Activated CD8-positive, alpha-beta memory T cell treated with anti-CD3 and anti-CD28 coated beads, Interleukin-2, amount 10 ng/mL, durations not matched to agents 7 days and 5 days (primary cell): ENCODE measurements at places on chromosomes 13 and 19. TPM values are rescaled to one million over a fixed set of nuclear protein-coding genes. Genes with fewer than 3 reads are reported as not detected.

- no peak overlapping the region for H3K4me3 ChIP-seq
- H3K36me3 ChIP-seq = no peaks in the 10 kb centered on the region
- H3K27me3 ChIP-seq = no peaks in the 10 kb centered on the region
- no peak for DNase-seq
Measured at GRCh38 chr13:29131881-29132668, 311.9 kb downstream of the MTUS2 start.

DNA sequence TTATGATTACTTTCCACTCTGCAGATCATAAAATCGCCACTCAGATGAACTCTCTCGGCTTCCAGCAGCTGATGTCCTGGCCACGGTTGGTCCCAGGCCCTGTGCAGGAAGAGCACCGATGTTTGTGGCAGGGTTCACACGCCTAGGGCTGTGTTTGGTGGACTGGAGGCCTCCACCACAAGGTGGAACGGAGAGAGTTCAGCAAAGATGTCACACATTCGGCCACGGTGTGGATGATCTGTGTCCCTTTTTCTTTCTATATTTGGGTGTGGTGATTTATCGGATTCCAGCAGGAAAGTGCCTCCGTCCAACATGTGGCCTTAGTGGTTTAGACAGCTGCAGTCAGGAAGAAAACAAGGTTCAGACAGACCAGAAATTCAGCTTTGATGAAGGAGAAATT lies 521 bp upstream of the SHISA2 start:
- no peak for DNase-seq
- peaks cover 73% of the 10 kb centered on the region for H3K27me3 ChIP-seq
- H3K4me3 ChIP-seq = peak overlapping the region; percentile 29
- peaks cover 20% of the 10 kb centered on the region for H3K4me1 ChIP-seq

- peak overlapping the region; percentile 91 for H3K27ac ChIP-seq
- no peak for DNase-seq
- peaks cover 48% of the 10 kb centered on the region for H3K4me1 ChIP-seq
- no peaks in the 10 kb centered on the region for H3K27me3 ChIP-seq
Measured at GRCh38 chr13:78657699-78658629, 991 bp downstream of the OBI1 start.

DNA sequence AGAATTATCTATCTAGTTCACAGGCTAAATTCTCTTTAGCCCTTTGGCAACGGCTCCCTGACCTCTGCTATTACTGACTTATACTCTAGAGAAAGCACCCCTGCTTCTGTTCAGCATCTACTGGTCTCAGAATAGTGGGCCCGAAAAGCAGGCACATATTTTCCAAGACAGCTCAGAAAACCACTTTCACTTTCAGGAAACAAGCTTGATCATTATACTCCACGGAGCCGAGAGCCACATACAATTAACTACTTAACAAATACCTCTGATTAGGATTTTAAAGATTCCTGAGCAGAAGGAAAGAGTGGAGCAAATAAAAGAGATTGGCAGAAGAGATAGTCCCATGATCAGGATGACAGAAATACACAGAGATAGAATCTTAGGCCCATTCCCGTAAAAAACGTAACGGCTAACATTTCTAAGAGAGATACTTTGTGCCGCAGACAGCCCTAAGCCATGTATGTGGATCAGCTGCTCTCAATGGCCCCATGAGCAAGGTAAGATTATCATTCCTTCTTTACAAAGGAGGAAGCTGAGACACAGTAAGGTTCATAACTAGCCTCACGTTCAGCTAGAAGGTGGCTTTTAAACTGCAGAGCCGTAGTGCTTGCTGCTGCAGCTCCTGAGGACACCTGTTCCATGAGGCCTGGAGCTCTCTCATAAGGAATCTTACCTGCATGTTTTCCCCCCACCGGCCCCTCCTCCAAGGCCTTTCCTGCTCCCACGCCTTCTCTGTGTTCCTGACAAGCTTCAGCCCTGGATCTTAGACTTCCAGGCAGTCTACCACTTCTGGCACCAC lies 227.2 kb downstream of the FOXO1 start:
- peaks cover 27% of the 10 kb centered on the region for H3K4me1 ChIP-seq
- peaks cover 2% of the 10 kb centered on the region for H3K36me3 ChIP-seq
- H3K27ac ChIP-seq = no peak overlapping the region
- DNase-seq = no peak

GRCh38 chr13:22412452-22412851 lies 741.6 kb downstream of the FGF9 start:
- no peaks in the 10 kb centered on the region for H3K4me1 ChIP-seq
- no peak for DNase-seq
- no peaks in the 10 kb centered on the region for H3K27me3 ChIP-seq
- no peak overlapping the region for H3K4me3 ChIP-seq
- H3K36me3 ChIP-seq = no peaks in the 10 kb centered on the region

- H3K27me3 ChIP-seq = no peaks in the 10 kb centered on the region
- peaks cover 3% of the 10 kb centered on the region for H3K36me3 ChIP-seq
- no peak overlapping the region for H3K27ac ChIP-seq
- no peak for DNase-seq
- no peak overlapping the region for H3K4me3 ChIP-seq
Measured at GRCh38 chr19:1111641-1112267, 8.0 kb downstream of the GPX4 start.

DNA sequence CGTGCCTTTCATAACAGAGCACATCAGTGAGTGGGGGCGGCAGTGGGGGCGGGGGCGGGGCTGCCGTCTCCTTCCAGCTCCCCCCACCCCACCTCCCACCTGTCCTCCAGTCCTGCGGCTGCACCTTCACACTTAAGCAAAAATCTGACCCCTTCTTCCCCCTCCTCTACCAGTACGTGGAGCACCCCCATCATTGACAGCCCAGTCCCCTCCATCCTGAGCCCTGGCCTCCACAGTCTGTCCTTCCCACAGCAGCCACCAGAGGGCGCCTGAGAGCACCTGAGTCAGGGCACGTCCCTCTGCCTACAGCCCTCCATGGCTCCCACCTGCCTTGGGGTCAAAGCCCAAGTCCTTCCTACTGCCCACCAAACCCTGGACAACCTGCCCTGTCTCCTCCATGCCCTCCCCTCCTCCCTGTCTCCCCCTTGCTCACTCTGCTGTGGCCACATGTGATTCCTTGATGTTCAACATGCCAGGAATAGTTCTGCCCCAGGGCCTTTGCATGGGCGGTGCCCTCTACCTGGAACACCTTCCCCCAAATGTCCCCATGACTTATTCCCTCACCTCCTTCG lies 4.0 kb downstream of the EBI3 start:
- H3K36me3 ChIP-seq = no peaks in the 10 kb centered on the region
- H3K27ac ChIP-seq = no peak overlapping the region
- H3K4me3 ChIP-seq = no peak overlapping the region
- DNase-seq = peak; percentile 85
- no peaks in the 10 kb centered on the region for H3K27me3 ChIP-seq

GRCh38 chr19:8935460-8935859 lies 74.7 kb downstream of the MUC16 start:
- H3K36me3 ChIP-seq = no peaks in the 10 kb centered on the region
- no peaks in the 10 kb centered on the region for H3K4me1 ChIP-seq
- H3K4me3 ChIP-seq = no peak overlapping the region
- no peak overlapping the region for H3K27ac ChIP-seq
- no peaks in the 10 kb centered on the region for H3K27me3 ChIP-seq
- no peak for DNase-seq

DNA sequence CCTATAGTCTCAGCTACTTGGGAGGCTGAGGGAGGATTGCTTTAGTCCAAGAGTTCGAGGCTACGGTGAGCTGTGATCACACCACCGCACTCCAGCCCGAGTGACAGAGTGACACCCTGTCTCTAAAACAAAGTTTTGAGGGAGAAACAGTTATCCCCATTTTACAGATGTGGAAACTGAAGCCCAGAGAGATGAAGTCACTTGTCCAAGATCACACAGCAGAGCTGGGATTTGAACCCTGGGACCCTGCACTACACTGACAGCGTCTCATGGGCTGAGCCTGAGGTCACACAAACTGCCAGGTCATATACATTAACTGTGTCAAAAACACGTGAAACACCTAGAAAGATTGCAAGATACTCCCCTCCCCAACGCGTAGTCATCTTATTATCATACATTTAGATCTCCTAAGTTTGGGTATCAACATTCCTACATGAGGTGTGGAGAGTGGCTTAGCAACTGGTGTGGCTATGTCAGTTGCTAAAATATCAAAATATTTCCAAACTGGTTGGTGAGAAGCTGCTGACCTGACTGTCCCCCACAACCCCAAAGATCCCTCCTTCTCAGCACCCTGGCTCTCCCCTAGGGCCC lies 8.2 kb downstream of the FCGBP start:
- H3K36me3 ChIP-seq = peaks cover 5% of the 10 kb centered on the region
- H3K4me1 ChIP-seq = no peaks in the 10 kb centered on the region
- DNase-seq = peak; percentile 22
- H3K4me3 ChIP-seq = no peak overlapping the region
- H3K27me3 ChIP-seq = no peaks in the 10 kb centered on the region

DNA sequence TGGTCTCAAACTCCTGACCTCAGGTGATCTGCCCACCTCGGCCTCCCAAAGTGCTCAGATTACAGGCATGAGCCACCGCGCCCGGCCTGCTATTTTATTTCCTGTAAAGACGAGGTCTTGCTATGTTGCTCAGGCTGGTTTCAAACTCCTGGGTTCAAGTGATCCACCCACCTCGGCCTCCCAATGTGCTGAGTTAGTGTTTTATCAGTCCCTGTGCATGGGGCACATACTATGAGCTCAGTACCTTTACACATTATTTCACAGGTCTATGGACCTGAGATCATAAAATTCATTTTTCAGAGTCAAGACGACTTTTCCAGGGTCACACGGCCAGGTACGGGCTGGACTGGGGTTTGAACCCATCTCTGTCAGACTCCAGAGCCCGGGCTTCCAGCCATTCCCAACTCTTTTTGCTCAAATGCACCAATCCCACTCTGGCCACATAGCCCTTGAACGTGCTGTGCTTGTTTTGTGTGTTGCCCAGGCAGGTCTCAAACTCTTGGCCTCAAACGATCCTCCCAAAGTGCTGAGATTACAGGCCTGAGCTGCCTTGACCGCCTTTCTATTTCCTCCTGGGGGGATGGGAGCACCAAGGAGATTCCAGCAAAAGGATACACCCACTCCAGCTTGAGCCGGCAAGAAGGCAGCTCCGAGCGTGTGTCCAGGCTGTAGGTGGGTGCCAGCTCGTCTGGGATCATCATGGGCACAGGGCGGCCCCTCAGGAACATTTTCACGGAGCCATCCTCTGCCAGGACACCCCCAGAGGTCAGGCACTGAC lies 1.1 kb downstream of the EML2 start:
- peaks cover 36% of the 10 kb centered on the region for H3K4me1 ChIP-seq
- no peak for DNase-seq
- peaks cover 9% of the 10 kb centered on the region for H3K36me3 ChIP-seq
- no peak overlapping the region for H3K27ac ChIP-seq
- peak overlapping the region; percentile 98 for H3K4me3 ChIP-seq
- no peaks in the 10 kb centered on the region for H3K27me3 ChIP-seq

GRCh38 chr19:45146741-45147205 lies 14.0 kb downstream of the NKPD1 start:
- peaks cover 5% of the 10 kb centered on the region for H3K27me3 ChIP-seq
- no peak for DNase-seq
- H3K27ac ChIP-seq = no peak overlapping the region
- no peak overlapping the region for H3K4me3 ChIP-seq

DNA sequence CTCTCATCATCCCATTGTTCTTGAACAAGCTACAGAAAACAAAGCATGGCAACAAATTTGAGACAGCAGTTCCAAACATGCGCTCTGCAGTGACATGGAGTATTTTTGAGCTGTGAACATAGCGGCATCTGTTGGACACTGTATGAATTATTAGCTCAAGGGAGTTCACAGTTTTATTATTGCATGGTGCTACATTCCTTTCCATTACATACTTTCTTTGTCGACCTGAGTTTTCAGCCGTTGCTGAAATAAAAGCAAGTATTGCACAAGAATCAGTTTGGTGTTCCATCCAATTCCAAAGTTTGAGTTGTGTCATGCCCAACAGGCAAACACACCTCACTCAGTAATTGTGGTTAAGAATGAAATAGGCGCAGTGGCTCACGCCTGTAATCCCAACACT lies 30.1 kb upstream of the METTL21C start:
- H3K27ac ChIP-seq = no peak overlapping the region
- DNase-seq = no peak
- H3K4me1 ChIP-seq = peaks cover 8% of the 10 kb centered on the region
- H3K4me3 ChIP-seq = no peak overlapping the region

DNA sequence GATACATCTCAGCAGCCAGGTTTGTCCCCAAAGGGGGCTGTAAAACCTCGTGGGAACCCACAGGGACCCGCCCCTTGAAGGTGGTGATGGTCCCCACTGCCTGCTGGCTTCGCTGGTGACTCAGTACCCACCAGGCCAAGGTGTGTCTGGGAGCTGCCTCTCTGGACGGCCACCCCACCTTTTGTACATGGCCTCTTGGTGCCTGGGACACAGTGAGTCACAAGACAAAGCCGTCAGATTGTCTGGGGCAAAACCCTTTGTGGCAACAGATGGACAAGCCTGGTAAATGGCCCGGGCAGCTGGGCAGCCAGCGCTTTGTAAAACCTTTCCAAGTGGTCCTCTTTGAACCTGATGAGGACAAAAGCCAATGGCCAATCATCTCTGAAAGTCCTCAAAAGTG lies 27.9 kb upstream of the KLF2 start:
- no peak overlapping the region for H3K4me3 ChIP-seq
- no peaks in the 10 kb centered on the region for H3K4me1 ChIP-seq
- peaks cover 11% of the 10 kb centered on the region for H3K27me3 ChIP-seq
- no peak overlapping the region for H3K27ac ChIP-seq
- DNase-seq = no peak

DNA sequence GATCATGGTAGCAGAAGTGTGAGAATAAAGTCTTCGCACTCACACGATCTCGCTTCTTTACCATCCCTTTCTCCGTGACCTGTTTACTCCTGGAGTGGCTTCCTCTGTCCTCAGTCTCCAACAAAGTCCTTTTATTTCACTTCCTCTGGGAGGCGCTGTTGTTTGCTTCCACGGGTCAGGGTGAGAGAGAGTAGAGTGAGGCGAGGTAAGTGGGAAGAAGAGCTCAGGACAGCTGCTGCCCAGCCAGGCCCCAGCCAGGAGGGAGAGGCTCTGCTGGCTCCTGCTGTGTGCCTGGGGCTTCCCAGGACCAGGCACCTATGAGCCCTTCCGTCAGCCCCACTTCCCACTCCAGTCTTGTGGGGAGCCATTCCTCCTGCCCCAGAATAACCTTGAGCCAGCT lies 242.1 kb downstream of the FGF9 start:
- H3K27ac ChIP-seq = no peak overlapping the region
- no peaks in the 10 kb centered on the region for H3K4me1 ChIP-seq
- H3K4me3 ChIP-seq = no peak overlapping the region
- no peak for DNase-seq
- H3K36me3 ChIP-seq = no peaks in the 10 kb centered on the region

Gene PROZ
- total RNA-seq = not detected

Gene ZNF43
- 31.0 TPM for total RNA-seq

Gene CEACAM8
- not detected for total RNA-seq

Gene ZNF99
- not detected for total RNA-seq

Gene C2CD4C
- not detected for total RNA-seq
